ENCODE measurements at places on chromosomes 2 and 18. TPM values are rescaled to one million over a fixed set of nuclear protein-coding genes. Genes with fewer than 3 reads are reported as not detected.

Gene ANKRD30BL
- total RNA-seq, result 0.33 TPM

Gene RIT2
- total RNA-seq, result not detected

Gene ALK
- 1.3 TPM for total RNA-seq

Gene IL36B
- not detected for total RNA-seq

Gene TMEM247
- not detected for total RNA-seq
